ENCODE measurements at places on chromosomes 1 and 21. TPM values are rescaled to one million over a fixed set of nuclear protein-coding genes. Genes with fewer than 3 reads are reported as not detected.

The WNT4 gene
- 2.1 TPM for total RNA-seq

The PPFIA4 gene
- 0.48 TPM for total RNA-seq

The IKBKE gene
- 13.8 TPM for total RNA-seq

The GJA5 gene
- 119 TPM for total RNA-seq

The SPRR2B gene
- total RNA-seq = not detected

The FHAD1 gene
- total RNA-seq = 0.75 TPM

- no peak for DNase-seq
These were observed 287.5 kb upstream of the DAB1 start for GRCh38 chr1:57711326-57711725.

- no peak for DNase-seq
These were observed 10.7 kb upstream of the CD2 start for GRCh38 chr1:116743535-116743934.

DNA sequence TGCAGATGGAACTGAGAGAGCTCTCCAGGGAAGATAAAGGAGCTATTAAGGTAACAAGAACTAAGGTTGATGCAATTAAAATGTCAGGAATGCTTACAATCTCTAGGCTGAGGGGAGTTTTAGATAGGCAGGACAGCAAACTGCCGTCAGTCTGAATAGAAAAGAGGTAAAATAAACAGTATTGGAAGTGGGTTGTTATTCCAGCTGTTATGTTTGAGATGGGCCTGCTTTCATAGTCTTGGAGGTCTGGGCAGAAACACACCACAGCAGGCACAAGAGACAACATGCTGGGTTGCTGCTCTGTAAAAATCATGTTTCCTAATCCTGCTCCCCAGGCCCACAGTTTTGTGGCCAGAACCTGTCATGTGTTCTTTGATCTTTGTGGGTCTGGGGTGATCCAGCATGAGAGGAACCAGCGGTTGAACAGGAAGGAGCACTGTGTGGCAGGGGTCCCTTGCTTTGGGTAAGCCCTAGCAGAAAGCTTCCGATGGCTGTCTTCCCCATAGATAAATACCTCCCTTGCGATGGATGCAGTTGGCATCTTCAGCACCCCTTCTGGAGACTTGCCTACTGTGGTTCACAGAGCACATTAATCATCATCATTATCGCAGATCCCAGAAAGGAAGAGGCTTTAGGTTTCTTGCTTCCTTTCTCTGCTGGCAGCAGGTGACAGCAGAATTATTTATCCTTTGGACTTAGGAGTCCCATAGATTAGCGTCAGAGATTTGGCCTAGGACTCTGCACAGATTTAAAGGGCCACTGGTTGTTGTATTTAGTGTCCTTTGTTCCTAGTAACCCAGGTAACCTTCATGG is 97.1 kb downstream of the AK5 start:
- DNase-seq = no peak

DNA sequence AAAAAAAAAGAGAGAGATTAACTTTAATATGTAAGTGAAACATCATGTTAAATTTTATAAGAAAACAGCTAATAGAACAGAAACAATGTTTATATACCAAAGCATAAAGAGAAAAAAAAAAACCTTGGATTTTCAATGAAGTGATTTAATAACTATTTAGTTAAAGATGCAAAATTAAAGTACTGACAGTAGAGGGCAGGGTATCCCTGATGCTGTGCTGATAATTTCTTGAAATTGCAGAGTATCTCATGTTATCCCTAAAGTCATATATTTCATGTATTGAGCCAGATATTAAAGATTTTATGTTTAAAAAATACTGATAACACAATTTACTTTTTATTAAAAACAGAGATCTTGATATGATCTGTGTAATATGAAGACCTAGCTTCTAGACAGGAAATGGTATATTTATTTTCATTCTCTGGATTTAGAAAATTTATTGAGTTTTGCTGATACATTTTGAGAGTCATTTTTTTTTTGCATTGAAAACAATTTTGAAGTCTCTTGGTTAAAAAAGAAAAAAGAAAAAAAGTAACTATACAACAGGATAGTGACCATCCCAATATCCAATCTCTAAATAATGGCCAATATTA is 273.2 kb downstream of the USP25 start:
- no peak for DNase-seq

DNA sequence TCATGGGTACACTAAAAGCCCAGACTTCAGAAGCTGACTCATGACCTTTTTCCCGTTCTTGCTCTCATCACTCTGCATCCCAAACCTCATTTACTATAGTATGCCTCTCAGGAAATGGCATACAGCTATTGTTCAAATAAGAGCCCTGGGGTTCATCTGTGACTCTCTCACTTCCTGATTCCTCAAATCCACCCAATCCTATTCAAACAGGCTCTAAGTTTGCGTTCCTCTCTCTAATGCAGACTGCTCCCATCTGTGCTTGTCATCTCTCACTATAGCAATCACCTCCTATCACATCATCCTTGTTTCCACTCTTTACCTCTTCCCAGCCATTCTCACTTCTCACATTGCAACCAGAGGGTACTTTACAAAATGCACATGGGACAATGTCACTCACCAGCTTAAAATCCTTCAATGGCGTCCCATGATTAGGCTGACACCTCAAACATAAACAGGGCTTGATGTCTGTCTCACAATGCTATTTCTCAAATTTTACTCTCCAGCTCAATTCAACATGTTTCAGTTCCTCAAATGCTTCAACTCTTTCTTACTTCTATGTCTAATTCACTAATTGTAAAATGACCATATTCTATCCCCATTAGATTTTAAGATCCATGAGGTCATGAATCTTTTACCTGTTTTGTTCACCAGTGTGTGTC is 408.4 kb downstream of the NTNG1 start:
- no peak for DNase-seq

GRCh38 chr1:222006715-222007114 is 264.8 kb upstream of the DUSP10 start:
- no peak for DNase-seq
